ENCODE measurements at places on chromosomes 12 and 14.

- no peak for DNase-seq
These were observed 47.7 kb downstream of the NOC4L start for GRCh38 chr12:132191715-132192553.

GRCh38 chr12:125540580-125541204 lies 475.5 kb downstream of the AACS start:
- no peak for DNase-seq

GRCh38 chr12:128791395-128792322 lies 32.1 kb downstream of the SLC15A4 start:
- no peak for DNase-seq

DNA sequence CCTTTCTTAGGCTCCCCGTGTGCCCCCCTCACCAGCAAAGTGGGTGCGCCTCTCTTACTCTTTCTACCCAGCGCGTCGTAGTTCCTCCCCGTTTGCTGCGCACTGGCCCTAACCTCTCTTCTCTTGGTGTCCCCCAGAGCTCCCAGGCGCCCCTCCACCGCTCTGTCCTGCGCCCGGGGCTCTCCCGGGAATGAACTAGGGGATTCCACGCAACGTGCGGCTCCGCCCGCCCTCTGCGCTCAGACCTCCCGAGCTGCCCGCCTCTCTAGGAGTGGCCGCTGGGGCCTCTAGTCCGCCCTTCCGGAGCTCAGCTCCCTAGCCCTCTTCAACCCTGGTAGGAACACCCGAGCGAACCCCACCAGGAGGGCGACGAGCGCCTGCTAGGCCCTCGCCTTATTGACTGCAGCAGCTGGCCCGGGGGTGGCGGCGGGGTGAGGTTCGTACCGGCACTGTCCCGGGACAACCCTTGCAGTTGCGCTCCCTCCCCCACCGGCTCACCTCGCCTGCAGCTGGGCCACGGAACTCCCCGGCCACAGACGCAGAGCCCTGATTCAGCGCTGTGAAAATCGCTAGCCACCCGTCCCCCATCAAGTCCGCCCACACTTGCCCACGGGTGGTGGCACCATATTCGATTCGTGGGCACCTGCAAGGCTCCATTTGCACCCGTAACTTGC lies 1.3 kb downstream of the TMEM233 start:
- no peak for DNase-seq

DNA sequence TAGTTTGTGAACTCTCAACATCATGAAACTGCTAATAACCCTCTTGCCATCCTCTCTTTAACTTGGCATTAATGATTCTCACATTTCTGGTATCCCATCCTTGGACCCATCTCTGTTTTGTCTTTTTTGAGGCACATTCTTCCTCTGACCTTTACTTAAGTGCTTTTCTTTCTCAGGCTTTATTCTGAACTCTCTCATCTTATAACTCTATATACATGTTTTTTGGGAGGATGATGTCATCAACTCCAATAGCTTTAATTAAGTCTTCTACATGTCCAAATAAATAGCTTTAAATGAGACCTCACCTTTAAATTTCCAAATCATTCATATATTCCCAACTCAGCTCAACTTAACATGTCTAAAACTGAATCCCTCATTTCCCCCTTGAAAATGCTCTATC lies 88.4 kb downstream of the PPFIA2 start:
- DNase-seq: no peak

DNA sequence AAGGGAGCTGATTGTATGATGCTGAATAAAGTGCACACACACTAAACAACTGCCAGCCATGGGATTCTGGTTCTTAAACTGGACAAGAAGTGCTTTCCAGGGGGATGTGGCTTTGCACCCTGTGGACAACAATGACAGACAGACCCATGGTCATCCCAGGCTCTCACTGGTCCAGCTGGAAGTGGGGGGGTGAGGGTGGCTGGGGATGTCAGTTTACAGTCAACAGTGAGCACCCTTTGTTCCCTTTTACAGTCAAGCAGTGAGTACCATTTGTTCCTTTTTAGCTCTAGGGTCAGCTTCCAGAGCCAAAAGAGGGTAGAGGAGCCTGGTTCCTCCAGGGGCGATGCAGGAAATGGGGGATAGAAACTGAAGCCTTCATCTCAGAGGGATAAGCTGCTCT lies 100.7 kb downstream of the SMOC1 start:
- no peak for DNase-seq

DNA sequence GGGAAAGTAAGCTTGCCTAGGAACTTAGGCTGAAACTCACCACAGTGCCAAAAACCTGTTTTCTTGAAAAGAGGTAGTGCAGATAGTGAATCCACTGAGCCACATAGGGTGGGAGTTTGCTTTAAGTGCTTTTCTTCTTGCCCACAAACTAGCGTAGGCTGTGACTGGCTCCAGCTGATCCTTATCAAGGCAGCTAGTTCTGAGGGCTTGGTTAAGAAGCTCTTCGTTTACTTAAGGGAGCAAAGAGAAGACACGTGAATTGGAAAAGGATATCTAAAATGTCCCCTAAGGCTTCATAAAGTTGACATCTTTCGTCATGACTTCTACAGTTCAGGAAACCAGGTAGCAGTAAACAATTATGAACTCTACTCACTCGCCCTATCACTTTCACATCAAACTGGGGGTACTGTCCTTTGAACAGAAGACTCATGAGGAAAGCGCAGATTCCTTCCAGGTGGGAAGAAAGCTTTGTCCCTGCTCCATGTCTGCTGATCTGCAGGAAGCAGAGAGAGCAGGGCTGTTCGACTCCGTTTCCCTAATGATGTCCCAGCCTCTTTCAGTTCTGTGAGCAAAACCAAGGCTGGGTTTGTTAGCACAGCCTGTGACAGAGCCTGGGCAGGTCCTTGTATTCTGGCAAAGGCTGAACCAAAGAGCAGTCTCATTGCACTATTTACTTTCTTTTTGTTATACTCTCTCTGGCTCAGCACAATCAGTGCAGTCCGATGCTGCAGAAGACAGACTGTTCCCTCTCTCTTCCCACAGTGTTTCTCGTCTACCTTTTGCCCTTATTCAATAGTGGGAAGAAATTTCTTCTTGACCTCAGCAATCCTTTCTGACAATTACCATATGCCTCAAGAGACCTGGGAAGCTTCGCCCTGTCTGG lies 93.5 kb upstream of the ETV6 start:
- no peak for DNase-seq

DNA sequence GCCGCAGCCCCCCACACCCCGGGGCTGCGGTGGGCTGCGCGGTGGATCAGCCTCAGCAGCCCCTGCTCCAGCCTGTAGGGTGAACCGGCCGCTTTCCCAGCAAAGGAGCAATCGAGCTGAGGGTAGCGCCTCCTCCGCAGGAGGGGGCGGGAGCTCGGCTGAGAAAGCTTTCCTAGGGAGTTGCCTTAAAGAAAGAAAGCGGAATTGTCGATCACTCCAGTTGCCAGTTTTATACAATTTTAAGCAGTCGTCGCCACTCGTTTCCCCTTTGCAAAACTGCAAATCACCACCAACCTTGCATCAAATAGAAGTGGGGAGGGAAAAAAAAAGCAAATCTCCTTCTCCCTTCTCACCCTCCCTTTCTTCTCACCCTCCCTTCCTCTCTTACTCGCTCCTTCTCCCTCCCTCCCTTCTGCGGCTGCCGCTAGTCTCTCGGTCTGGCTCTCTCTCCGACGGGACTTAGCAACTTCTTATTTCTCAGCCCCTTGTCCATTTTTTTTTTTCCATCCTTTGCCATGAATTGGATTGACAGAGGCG lies at the start of gene PDE3A:
TSS of gene PDE3A (plus strand) at position 424 of the 537 bp plus-strand sequence. CDS start 748 bp downstream, outside the sequence.
- no peak for DNase-seq

- DNase-seq: no peak
These were observed 12.0 kb downstream of the NGDN start for GRCh38 chr14:23481362-23481970.

GRCh38 chr12:56020423-56021184 lies at the start of gene IKZF4:
Gene IKZF4, plus strand, starts transcription at chr12:56021043. Its CDS starts 451 bp downstream, at chr12:56021494.
- DNase-seq: no peak

GRCh38 chr14:58574623-58575022 lies 63.1 kb upstream of the DACT1 start:
- no peak for DNase-seq

DNA sequence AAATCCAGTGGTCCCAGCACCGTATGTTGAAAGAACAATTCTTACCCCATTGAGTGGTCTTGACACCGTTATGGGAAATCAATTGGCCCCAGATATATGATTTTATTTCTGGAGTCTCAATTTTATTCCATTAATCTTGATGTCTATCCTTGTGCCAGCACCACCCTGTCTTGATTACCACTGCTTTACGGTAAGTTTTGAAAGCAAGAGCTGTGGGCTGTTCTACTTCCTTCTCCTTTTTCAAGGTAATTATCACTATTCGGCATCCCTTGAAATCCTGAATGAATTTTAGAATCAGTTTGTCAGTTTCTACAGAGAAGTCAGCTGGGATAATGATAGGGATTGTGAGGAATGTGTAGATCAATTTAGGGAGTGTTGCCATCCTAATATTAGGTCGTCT lies 160.8 kb upstream of the SFSWAP start:
- no peak for DNase-seq

DNA sequence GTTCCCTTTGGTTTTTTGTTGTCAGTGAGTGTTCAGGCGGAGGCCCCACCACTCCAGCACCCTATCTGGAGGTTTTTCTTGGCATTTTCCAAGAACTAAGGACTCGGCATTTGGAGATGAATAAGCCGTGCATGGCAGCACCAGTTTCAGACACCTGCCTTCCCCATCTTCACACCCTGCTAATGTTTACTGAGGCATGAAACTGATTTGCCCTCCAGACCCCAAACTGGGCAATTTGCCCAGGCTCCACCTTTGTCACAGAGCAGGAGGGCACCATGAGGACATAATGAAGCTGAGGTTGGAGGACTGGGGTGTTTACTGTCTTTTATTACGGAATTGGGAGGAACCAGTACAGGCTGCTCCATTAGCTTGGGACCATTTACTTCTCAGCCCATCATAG lies 113.4 kb downstream of the LGMN start:
- no peak for DNase-seq

- no peak for DNase-seq
These were observed 84.5 kb upstream of the AMN1 start for GRCh38 chr12:31813305-31813704.

- DNase-seq: no peak
These were observed 286.4 kb downstream of the PCNX1 start for GRCh38 chr14:71193663-71194062.

GRCh38 chr12:33116284-33116683 lies 219.7 kb upstream of the PKP2 start:
- DNase-seq: no peak

GRCh38 chr12:7004287-7004803 lies 13.9 kb downstream of the LPCAT3 start:
- no peak for DNase-seq

DNA sequence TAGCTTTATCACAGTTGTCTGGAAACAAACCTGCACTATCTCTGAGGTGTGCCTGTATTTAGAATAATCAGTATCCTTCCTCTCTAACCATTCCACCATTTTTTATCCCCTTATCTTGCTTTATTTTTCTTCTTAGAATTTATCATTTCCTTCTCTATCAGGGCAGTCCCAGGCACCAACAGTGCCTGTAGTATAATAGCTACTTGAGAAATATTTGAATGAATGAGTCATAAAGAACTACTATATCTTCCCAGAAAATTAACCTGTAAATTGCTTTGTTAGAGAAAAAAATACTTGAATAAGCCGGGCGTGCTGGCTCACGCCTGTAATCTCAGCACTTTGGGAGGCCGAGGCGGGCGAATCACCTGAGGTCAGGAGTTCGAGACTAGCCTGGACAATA lies 21.2 kb upstream of the FOXJ2 start:
- DNase-seq: no peak

DNA sequence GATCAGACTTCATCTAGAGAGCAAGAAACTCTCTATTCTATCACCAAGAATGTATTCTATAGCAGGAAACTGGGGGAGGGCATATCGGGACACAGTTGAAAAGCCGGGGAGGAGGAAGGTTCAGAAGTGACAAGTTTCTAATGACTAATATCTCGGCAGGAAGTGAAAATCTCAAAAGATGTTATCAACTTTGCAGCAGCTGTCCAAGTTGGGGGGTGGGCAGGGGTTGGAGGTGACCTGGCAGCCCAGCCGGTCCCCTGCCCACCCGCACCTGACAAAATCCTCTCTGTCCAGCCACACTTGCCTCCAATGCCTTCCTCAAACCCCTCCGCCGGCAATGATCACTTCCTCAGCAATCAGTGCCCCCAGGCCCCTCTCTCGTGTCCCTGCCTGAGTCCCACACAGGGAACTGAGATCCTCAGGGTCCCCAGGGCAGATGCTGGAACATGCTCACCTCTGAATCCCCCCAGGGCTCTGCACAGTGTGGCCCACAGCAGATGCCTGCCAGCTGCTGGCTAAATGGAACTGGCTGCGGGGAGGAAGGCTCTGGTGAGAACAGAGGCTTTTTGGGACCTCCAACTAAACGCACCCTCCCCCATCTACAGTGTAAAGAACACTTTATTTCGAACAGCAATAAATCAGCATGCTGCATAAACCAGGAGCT lies 43.9 kb downstream of the CCDC88C start:
- no peak for DNase-seq

DNA sequence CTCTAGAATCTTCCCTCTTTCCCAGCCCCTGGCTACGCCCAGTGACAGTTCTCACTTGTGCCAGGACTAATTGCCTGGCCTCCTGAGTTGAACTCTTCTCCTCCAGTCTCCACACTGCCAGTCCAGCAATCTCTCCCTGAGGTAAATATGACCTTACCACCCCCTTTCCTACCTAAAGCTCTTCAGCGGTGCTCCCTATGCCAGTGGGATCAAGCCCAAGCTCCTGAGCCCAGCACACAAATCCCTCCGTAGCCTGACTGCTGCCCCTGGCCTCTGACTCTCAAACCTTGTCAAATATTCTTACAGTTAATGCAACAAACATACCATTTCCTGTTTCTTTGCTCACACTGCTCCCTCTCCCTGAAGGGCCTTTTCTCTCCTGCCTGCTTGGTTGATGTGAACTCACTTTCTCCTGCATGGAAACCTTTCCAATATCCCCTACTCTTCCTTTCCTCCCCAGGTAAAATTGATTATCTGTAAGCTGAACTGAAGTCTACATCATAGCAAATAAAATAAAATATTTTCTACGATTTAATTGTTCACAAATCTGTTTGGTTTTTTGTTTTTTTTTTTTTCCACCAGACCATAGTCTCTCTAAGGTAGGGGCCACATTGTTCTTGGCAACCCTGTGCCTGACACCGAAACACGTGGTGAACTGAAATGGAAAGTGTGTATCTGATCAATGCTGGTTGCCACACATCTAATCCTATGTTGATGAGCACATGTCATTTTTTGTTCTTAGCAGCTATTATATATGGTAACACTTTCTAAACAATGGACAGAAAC lies 147.5 kb downstream of the SLC38A6 start:
- no peak for DNase-seq

GRCh38 chr14:33070475-33070874 lies 131.8 kb downstream of the NPAS3 start:
- no peak for DNase-seq

GRCh38 chr12:92828565-92828964 lies 100.5 kb downstream of the EEA1 start:
- DNase-seq: no peak

Data from esophagus squamous epithelium (tissue), 5 donors.